Stomach (tissue), 19 donors: ENCODE measurements at places on chromosomes 13 and 19. TPM values are rescaled to one million over a fixed set of nuclear protein-coding genes. Genes with fewer than 3 reads are reported as not detected.

GRCh38 chr13:113272031-113272430 is 25.0 kb upstream of the LAMP1 start:
- no peak overlapping the region for H3K27ac ChIP-seq
- no peak overlapping the region for H3K4me3 ChIP-seq
- no peaks in the 10 kb centered on the region for H3K27me3 ChIP-seq
- no peak for DNase-seq
- H3K36me3 ChIP-seq, result no peaks in the 10 kb centered on the region

- no peak overlapping the region for H3K27ac ChIP-seq
- peaks cover 100% of the 10 kb centered on the region for H3K36me3 ChIP-seq
- DNase-seq, result no peak
- H3K4me1 ChIP-seq, result no peaks in the 10 kb centered on the region
Measured at GRCh38 chr19:10828981-10829821, 6.8 kb downstream of the TMED1 start.

DNA sequence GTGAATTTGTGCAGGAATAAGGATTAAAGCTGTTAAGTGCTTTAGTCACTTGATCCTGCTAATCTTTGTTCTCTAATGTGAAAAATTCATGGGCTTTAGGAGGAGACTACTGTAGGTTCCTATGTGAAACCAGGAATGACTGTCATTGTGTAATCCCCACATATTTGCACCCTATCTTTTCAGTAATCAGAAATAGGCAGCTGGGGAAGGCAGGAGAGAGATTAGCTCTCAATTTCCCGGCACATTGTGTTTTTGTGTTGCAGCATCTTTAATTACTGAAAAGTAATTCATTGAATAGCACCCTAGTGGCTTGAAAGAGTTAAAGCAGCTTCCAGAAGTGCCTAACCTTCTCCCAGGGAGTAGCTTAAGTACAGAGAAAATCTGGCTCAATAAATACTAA is 282.9 kb downstream of the OLFM4 start:
- no peak overlapping the region for H3K27ac ChIP-seq
- no peaks in the 10 kb centered on the region for H3K27me3 ChIP-seq
- no peak overlapping the region for H3K4me3 ChIP-seq
- DNase-seq, result no peak
- H3K4me1 ChIP-seq, result no peaks in the 10 kb centered on the region

GRCh38 chr19:39752390-39752789 is 14.6 kb upstream of the CLC start:
- H3K4me1 ChIP-seq, result no peaks in the 10 kb centered on the region
- H3K36me3 ChIP-seq, result no peaks in the 10 kb centered on the region
- H3K27me3 ChIP-seq, result no peaks in the 10 kb centered on the region
- no peak overlapping the region for H3K4me3 ChIP-seq

The NLRP11 gene
- total RNA-seq, result not detected
